Lung (tissue), 17 donors: ENCODE measurements at places on chromosomes 12 and 14. TPM values are rescaled to one million over a fixed set of nuclear protein-coding genes. Genes with fewer than 3 reads are reported as not detected.

Gene CD163L1
- total RNA-seq = 4.0 TPM

DNA sequence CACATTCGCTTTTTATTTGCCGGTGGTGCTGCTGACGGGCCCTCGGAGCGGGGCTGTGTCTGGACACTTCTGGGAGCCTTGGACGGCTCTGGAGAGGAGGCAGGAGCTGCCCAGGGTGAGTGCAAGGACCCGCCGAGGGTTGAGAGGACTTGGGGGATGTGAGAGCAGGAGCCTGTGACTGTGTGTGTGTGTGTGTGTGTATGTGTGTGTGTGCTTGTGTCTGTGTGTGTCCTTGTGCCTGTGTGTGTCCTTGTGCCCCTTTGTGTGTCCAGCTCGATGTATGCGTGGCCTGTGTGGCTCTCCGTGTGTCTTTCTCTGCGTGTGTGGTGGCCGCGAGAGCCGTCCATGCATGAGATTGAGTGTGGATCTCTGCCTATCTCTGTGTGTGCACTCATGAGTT, 179.6 kb upstream of the MYL2 start:
- no peak for DNase-seq
- no peaks in the 10 kb centered on the region for H3K27me3 ChIP-seq
- H3K4me3 ChIP-seq = no peak overlapping the region
- no peaks in the 10 kb centered on the region for H3K4me1 ChIP-seq
- H3K36me3 ChIP-seq = no peaks in the 10 kb centered on the region

GRCh38 chr12:67151886-67152285, 117.3 kb upstream of the CAND1 start:
- H3K36me3 ChIP-seq = no peaks in the 10 kb centered on the region
- H3K27me3 ChIP-seq = no peaks in the 10 kb centered on the region
- no peaks in the 10 kb centered on the region for H3K4me1 ChIP-seq
- H3K27ac ChIP-seq = no peak overlapping the region

DNA sequence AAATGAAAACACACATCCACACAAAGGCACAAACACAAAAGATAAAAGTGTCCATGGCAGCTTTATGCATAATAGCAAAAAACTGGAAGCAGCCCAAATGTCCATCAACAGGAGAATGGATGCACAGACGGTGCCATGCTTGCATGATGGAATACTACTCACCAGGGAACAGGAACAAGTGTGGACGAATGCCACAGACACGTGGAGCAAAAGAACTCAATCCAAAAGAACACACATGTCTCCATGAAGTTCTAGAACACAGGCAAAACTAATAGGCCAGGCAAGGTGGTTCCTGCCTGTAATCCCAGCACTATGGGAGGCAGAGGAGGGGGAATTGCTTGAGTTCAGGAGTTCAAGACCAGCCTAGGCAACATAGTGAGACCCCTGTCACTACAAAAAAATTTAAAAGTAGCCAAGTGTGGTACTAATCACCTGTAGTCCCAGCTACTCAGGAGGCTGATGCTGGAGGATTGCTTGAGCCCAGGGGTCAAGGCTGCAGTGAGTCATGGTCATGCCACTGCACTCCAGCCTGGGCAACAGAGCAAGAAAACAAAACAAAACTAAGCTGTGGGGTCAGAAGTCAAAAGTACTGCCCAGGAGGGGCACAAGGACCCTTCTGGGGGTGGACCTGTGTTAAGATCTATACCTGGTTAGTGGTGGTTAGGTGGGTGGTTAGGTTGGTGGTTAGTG, 7.3 kb upstream of the TMEM119 start:
- no peaks in the 10 kb centered on the region for H3K36me3 ChIP-seq
- no peak for DNase-seq
- no peak overlapping the region for H3K4me3 ChIP-seq

- H3K36me3 ChIP-seq = no peaks in the 10 kb centered on the region
- no peak overlapping the region for H3K27ac ChIP-seq
- H3K27me3 ChIP-seq = no peaks in the 10 kb centered on the region
- no peak overlapping the region for H3K4me3 ChIP-seq
- no peak for DNase-seq
- H3K4me1 ChIP-seq = no peaks in the 10 kb centered on the region
These were observed 256.8 kb downstream of the C12orf50 start for GRCh38 chr12:87772401-87772800.
